ENCODE measurements at places on chromosomes 13 and 19.

DNA sequence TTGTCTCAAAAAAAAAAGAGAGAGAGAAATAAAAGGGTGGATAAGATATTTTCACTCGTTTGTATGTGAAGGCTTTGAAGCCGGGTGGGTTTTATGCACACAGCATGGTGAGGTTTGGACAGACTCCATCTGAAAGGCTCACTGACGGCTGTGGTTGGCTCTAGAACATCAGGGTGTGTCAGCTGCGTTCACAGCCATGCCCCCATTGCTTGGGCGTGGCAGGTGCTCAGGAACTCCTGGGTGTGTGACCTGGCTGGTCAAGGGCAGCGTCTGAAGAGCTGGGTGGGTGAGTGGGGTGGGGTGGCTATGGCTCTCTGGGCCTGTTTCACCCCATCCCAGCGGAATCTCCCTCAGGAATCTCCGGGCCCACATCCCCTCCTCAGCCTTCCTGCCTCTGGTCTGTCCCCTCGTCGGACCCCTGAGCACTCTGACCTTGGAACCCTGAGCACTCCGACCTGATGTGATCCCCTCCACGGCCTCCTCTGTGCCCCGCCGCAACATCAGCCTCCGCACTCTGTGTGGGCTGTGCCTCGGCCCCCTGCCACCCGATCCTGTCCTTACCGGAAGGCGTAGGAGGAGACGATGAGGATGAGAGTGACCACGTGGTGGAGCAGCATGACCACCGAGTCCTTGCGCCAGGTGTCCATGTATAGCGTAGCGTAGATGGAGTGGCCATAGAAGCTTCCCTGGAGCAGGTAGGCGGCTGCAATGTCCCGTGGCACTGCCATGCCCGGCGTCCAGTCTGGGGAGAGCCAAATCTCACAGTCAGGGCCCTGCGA is 12.2 kb downstream of the CERS1 start:
- H3K27me3 ChIP-seq, result peaks cover 9% of the 10 kb centered on the region
- H3K4me1 ChIP-seq, result no peaks in the 10 kb centered on the region
- H3K4me3 ChIP-seq, result no peak overlapping the region
- H3K27ac ChIP-seq, result no peak overlapping the region
- no peaks in the 10 kb centered on the region for H3K36me3 ChIP-seq

GRCh38 chr19:40717880-40718773 is 1.2 kb downstream of the ITPKC start:
- peak overlapping the region; percentile 77 for H3K4me3 ChIP-seq
- peaks cover 64% of the 10 kb centered on the region for H3K4me1 ChIP-seq
- DNase-seq, result no peak
- H3K36me3 ChIP-seq, result peaks cover 29% of the 10 kb centered on the region
- no peaks in the 10 kb centered on the region for H3K27me3 ChIP-seq

DNA sequence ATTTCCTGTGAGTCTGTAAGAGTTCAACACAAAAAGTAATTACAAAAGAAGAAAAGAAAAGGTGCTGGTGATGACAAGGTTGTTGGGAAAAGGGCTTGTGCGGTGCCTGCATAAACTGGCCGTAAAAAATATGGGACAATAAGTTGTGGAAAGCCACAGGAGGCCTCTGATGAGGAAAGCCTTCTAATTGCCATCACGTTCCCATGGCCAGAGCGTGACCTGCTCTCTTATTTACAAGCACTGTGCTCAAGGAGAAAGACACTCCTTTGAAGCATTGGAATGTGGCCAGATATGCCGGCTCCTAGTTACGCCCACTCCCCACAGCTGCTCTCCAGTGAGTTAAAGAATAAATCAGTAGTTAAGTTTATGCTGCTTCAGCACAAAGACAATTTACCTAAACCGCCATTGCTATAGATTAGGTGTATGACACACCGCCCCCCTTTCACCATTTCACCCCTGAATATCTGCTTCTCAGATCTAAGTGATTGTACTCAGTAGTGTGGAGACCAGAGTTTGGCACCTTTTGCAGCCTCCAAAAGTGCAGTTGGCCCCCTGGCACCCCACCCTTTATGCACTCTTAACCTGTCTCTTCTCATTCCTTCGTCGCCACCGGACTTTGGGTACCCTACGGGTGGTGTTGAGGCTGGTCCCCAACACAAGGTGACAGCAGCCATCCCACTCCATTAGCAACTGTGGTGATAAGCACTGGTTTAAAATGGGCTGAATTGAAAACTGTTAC is 8.1 kb upstream of the PGLYRP1 start:
- no peak overlapping the region for H3K27ac ChIP-seq
- peaks cover 11% of the 10 kb centered on the region for H3K4me1 ChIP-seq
- no peak for DNase-seq
- peaks cover 42% of the 10 kb centered on the region for H3K27me3 ChIP-seq
- no peaks in the 10 kb centered on the region for H3K36me3 ChIP-seq

GRCh38 chr13:102561933-102562332 is 34.9 kb upstream of the TPP2 start:
- H3K27me3 ChIP-seq, result peaks cover 18% of the 10 kb centered on the region
- no peak for DNase-seq
- no peak overlapping the region for H3K4me3 ChIP-seq
- H3K36me3 ChIP-seq, result no peaks in the 10 kb centered on the region

DNA sequence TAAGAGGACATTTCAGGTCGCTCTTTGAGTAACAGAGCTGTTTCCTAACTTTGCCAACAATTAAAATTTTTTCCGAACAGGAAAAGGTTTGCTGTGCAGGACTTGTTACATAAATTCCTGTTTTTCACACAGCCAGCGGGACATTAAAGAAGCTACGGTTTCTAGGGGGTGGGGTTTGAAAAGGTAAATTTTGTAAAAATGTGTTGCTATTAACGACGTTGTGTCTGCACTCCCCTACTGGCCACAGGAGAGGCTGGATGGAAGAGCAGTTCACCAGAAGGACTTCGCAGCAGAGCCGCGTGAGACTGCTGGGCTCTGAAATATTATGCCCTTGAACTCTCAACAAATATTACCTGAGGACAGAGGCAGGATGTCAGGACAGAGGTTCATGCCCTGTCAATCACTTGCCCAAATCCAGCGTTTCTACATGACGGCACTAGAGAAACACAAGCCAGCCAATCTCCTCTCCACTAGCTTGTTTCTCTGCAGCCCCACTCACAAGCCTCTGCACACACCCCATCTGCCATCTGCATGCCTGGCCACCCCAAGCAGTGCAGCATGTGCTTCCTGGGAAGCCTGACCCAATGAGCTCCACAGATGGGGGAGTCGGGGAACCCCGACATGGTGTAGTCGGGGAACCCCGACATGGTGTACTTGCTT is 102.0 kb downstream of the FOXO1 start:
- H3K27ac ChIP-seq, result peak overlapping the region; percentile 84
- H3K4me1 ChIP-seq, result peaks cover 69% of the 10 kb centered on the region
- no peaks in the 10 kb centered on the region for H3K27me3 ChIP-seq
- H3K4me3 ChIP-seq, result peak overlapping the region; percentile 50
- peaks cover 7% of the 10 kb centered on the region for H3K36me3 ChIP-seq

All from effector memory CD8-positive, alpha-beta T cell (primary cell).